Activated CD4-positive, CD25-positive, alpha-beta regulatory T cell (primary cell): ENCODE measurements at places on chromosomes 5 and 9.

GRCh38 chr9:38687389-38687842 is 32.5 kb downstream of the FAM240B start:
- no peak for DNase-seq

DNA sequence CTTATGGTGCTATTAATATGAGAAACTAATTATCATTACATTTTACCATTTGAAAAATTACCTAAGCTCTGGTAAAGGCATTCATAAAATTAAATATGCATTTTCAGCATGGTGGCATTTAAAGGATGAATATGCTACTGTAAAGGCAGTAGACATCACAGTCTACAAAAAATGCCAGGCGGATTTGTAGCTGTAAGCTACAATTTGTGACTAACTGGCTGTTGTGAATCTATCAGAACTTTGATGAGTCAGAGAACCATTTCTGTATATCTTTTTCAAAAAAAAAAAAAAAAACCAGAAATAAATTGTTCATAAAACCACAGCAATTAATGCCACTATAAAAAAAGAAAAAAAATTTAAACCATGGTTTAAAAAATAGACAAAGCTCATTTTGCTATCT is 186.3 kb downstream of the NFIB start:
- no peak for DNase-seq

DNA sequence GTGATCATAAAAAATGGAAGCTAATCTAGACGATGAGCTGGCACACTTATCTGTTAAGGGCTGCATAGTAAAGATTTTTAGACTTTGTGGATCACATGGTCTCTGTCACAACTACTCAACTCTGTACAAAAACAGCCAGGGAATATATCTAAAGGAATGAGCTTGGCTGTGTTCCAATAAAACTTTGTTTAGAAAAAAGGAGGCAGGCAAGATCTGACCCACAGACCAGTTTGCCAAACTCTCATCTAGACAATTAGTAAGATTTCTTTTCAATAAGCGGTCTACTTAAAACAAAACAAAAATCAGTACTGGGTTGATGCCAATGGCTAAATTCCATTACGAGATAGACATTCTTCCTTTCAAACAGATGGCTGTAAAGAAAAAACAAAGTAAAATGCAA is 53.0 kb upstream of the RETREG1 start:
- no peak for DNase-seq

- DNase-seq = no peak
These were observed 15.2 kb upstream of the MAP1B start for GRCh38 chr5:72092074-72092473.

DNA sequence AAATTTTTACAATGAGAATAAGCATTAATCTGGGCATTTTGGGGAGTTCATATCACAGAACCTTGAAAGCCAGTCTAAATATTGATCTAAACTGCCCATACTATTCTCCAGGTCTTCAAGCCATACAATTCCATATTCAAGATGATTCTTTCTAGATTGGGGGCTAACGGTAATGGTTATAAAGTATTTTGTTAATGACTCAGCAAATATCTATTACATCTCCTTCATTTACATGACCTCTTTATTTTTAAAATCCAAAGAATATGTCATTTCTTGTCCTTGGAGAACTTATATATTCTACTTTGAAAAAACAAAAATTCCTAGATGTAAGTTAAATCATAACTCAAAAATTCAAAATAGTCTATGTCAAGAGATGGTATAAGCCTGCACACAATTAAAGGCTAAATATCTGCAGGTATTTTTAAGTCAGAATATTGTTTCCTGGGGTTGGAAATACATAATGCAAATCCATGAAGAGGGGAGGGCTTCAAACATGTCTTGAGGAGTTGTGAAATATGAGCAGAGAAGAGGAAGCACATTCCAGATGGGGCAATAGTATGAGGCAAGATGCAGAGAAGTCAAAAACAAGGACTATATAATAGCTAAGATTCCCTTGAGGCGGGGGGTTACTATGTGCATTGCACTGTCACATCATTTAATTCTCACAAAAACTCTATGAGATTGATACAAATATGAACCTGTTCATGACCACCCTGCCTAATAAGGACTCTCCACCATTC is 526.4 kb downstream of the NR2F1-AS1 start:
- DNase-seq = no peak

GRCh38 chr5:177595026-177595585 is 3.1 kb downstream of the TMED9 start:
- DNase-seq = no peak

DNA sequence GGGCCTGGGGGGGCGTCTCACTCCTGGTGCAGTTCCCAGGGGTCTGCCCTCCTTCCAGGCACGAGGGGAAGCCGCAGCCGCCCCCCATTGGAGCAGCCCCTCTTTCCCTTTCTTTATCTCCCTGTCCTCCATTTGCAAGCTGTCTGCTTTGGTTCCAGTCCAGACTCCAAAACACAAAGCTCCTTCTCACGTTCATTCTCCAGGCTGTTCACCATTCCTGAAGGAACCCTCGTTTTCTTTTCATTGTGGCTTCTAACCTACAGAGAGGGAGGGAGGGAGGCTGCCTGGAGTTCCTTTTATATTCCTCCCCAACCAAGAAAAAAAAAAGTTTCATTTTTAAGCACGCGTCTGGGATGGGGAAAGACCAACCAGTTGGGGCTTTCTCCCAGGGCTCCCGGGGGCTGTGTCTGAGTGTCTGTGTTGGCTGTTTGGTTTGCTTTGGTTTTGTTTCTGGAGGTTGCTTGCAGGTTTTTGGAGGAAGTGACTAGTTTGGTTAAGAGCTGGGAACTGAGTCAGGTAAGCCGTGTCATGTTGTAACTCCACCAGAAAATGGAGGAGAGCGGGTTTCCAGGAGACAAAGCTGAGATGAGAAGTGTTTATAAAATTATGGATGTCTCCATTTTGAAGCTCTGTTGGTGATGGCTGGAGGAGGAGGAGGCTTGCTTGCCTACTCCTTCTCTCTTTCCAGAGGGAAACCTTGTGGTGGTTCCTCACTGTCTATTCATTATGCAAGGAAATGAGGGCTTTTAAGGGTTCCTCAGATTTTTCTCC is 1.6 kb downstream of the ZNF462 start:
- DNase-seq = no peak

- no peak for DNase-seq
These were observed 4.2 kb downstream of the SLC34A3 start for GRCh38 chr9:137234758-137235423.

DNA sequence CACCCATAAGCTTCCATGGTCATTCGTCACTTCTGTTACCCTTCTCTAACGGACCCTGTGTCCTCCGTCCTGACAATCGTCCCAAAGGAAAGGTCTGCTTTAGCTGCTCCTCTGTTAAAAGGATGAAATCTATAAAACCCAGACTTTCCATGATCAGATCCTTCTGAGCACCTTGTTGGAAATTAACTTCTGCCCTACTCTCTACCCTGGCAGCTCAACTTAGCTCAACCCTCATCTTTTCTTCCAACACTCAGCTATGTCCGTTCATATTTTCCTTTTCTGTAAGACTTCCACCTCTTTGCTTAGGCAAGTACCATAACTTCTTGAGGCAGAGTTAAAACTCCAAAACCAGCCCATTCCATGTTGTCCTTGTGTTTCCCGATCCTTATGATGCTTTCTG is 205.4 kb downstream of the SPATA31A6 start:
- DNase-seq = no peak

DNA sequence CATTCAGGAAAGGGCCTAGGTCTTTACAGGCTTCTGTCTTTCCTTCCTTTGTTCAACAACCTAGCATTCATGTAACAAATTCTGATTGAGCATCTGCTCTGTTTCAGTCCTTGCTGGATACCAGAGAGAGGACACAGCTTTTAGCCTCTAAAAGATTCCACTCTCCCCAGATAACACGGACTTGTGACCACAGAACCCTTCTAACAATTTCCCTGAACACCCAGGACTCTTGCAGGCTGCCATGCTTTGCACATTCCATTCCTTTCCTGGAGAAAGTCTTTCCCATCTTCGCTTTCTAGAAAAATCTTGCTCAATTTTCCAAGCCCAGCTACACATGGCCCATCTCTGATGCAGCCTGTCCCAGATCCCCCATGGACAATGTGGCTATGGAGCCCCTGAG is 310.9 kb downstream of the ACTL7B start:
- DNase-seq = no peak

DNA sequence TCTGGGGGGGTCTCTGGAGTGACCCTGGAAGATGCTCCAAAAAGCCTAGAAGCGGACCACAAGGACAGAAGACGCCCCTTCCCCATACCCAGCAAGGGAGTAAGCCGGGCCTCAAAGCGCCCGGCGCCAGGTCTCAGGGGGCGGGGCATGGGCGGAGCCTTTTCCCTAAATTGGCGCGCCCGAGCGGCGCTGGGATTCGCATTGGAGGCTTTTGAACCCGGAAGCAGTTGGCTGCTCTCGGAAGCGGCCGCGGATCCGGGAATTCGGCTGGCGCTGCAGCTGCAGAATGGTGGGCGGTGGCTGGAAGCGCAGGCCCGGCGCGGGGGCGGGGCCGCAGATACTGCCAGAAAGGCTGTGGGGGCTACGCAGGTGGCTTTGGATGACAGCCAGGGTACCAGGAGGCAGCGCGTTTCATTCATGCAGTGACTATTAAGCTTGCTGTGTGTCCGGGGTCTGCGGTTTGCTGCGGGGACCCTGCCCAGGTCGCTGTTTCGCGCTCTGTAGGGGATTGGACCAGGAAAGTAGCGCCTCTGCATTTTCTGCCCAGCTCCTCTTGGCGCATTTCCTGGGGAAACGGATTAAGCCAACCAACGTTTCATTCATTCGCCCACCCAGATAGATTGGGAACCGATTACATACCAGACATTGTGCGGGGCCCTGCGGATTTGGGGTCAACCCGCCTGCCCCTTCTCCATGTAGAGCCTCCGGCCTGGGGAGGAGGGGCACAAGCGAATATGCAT is 83.0 kb upstream of the FREM1 start:
- no peak for DNase-seq

DNA sequence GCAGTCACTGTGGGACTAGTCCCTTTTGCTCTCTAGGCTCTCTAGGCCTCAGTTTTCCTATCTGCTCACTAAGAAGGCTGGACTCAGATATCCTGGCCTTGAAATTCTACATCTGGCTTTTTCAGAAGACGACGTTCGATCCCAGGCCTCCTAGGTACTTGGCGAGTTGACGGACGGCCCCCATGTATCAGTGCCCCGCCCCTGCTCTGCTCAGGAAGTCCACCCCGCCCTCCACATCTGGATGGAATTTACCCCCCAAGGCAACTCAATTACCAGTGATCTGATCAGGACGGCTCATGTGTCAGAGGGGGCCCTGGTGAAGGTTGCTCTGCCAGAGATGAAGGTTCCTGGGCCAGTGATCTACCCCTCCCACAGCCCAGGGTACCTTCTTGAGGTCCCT is 44.1 kb upstream of the SYNPO start:
- DNase-seq = no peak

- no peak for DNase-seq
These were observed 1.5 kb downstream of the PLPPR1 start for GRCh38 chr9:101030086-101030391.

DNA sequence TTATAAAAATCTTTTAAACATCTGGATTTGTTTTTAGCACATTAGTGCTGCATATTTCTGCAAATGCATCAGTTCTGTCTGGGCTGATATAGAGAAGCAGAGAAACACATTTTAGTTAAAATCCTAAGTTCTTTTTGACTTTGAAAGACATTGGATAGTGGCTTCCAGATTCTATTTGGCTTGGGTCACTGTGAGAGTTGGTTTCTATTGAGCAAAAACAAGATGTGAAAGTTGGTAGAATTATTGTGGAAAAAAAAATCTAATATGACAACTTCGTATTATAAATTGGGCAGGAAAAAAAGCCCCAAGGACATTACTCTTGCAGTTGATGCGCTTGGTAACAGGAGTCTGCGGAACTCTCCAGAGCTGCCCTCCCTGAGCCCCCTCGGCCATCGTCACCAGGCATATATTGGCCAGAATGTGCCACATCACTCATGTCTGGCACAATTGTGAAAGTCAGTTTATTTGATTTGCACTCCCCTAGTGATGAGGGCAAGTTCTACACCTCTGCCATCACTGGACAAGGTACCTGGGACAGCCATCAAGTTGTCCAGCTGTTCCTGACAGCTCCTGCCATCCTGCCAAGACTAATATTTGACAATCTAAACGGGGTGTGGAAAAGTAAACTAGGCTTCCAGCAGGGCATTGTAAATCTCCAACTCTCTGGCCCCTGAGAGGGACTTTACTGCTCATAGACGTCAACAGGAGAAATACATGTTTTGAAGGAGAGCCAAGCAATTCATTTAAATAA is 334.5 kb downstream of the TENT4A start:
- no peak for DNase-seq

GRCh38 chr5:162593881-162594280 is 526.3 kb downstream of the GABRG2 start:
- DNase-seq = no peak

- DNase-seq = no peak
These were observed 239.1 kb upstream of the NUDT12 start for GRCh38 chr5:103801681-103802080.
